ENCODE measurements at places on chromosomes 1 and 21. TPM values are rescaled to one million over a fixed set of nuclear protein-coding genes. Genes with fewer than 3 reads are reported as not detected.

DNA sequence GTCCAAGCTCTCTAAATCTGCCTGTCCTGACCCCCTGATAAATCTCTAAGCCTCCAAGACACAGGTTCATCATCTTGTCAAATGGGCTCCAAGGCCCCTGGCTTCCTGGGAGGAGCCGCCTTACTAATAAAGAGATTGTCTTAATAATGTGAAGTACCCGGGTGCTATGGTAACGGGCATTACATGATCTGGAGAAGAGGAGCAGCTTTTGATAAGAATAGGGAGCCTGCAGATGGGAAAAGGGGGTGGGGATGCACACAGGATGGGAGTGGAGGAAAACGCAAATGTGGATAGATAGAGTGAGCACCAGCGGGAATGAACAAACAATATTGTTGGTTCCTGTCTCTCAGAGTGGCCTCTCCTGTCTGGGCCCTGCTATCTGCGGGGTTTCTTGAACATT is 11.9 kb upstream of the RXRG start:
- DNase-seq: no peak

- DNase-seq: no peak
These were observed 8.1 kb downstream of the NIBAN1 start for GRCh38 chr1:184965944-184966860.

GRCh38 chr1:103937763-103938357 is 188.2 kb downstream of the AMY1C start:
- no peak for DNase-seq

GRCh38 chr1:93878501-93878888 is 511 bp downstream of the DNTTIP2 start:
- peak; percentile 12 for DNase-seq

DNA sequence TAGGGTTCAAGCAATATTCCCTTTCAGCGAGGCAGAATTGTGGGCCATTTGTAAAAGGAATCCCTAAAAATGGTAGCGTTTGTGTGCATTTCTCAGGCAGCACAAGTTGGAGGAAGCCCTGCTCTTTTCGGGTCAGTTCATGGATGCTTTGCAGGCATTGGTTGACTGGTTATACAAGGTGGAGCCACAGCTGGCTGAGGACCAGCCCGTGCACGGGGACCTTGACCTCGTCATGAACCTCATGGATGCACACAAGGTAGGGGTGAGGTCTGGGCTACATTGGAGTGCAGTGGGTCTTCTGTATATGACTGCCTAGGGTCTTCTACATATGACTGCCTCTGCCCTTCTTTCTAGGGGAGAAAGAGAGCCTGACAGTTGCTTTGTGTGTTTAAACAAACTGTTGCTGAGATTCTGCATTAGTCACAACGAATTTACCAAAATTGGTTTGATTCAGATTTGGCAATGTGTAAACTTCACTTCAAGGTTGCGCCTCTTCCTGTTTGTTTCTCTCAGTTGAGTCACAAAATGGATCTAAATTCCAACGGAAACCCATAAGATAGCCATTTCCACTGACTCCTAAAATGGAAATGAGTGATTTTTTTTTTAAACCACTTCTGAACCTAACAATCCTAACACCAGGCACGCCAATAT is 40.4 kb upstream of the BMP8A start:
- no peak for DNase-seq

- DNase-seq: no peak
These were observed 3.8 kb downstream of the NCF2 start for GRCh38 chr1:183586455-183586854.

DNA sequence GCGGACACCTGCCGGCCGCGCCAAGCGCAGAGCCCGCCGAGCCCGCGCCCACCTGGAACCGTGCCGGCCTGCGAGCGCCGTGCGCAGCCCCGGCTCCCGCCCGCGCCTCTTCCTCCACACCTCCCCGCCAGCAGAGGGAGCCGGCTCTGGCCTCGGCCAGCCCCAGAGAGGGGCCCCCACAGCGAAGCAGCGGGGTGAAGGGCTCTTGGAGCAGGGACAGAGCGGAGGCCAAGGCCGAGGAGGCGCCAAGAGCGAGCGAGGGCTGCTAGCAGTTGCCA is 50.1 kb upstream of the KRTAP19-8 start:
- no peak for DNase-seq

DNA sequence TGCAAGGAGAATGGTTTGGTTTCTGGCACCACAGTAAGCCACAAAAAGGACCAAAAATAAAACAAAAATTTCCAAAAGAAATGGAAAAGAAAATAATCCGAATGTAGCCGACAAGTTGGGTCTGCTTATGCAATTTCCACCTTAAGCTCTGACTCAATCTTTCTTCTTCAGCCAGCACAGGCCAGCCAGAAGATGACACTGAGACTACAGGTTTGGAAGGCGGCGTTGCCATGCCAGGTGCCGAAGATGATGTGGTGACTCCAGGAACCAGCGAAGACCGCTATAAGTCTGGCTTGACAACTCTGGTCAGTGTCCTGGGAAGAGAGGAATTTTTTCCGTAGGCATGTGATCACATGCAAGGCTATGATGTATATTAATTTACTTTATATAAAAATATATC is 23.4 kb downstream of the PDPN start:
- no peak for DNase-seq

DNA sequence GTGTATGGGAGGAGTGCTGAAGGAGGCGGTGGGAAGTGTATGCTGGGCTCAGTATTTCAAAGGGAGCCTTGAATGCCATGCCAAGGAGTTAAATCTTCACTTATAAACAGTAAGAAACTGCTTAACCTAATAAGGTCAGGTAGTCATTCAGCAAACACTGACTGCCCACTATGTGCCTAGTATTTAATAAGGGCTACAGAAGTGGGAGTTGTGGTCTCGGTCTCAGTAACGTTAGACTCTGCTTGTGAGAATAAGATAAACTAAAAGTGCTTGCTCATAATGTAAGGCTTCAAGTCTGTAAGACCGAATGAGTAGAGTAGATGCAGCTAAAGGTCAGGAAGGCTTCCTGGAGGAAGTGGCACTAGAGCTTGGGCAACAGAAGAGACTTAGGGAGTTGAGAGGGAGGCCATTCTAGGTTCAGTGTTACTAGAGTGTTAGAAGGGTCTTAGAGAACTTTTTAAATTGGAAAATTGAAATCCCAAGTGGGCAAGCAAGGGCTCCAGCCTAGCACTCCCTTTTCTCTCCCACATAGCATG is 6.0 kb downstream of the MARCKSL1 start:
- no peak for DNase-seq

- DNase-seq: no peak
These were observed 47.1 kb downstream of the PACC1 start for GRCh38 chr1:212367474-212368072.

GRCh38 chr1:41844255-41844654 is 74.5 kb downstream of the HIVEP3 start:
- DNase-seq: no peak

DNA sequence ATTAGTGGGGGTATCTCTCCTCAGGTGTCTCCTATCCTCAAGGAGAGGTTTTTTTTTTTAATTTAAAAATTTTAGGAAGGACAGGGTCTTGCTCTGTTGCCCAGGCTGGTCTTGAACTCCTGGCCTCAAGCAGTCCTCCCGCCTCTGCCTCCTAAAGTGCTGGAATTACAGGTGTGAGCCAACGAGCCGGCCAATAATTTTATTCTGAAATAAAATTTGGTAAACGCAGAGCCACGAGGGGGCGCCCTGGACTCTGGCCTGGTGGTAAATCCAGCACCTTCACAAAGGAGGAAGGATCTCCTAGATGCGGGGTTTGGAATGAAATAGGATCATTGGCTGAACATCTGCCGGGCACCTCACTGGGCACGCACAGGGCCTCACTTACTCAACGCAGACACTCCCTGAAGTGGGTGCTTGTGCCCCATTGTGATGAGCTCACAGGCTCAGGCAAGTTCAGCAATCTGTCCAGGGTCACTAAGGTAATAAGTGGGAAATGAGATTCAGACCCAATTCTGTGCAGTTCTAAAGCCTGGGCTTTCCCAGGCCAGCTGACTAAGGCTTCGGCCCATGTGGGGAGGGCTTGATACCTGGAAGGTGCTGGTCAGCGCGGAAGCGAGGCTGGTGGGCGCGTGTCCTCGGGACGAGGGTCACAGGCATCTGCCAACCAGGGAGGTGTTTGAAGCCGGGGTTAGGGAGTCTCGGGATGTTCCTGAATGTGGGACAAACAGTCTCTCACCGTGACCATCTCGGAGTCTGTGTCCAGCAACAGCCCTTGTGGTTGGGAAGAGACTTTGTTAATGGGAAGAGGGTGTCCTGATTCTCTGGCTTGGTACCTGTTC is 32.7 kb upstream of the ETV3 start:
- no peak for DNase-seq

- no peak for DNase-seq
These were observed 107.5 kb downstream of the NEK7 start for GRCh38 chr1:198264282-198264681.

- DNase-seq: no peak
These were observed 4.7 kb upstream of the PTPRF start for GRCh38 chr1:43526002-43526401.

GRCh38 chr1:206435445-206435844 is 34.8 kb upstream of the IKBKE start:
- no peak for DNase-seq

DNA sequence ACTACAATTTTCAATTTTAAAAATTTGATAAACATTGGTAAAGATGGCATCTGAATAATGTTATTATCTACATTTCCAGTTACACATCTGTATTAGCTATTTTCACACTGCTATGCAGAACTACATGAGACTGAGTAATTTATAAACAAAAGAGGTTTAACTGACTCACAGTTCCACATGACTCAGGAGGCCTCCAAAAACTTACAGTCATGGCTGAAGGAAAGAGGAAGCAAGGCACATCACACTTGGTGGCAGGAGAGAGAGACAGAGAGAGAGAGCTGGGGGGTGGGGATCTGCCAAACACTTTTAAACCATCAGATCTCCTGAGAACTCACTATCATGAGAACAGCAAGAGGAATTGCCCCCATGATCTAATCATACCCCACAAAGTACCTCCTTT is 850.0 kb downstream of the LTN1 start:
- DNase-seq: peak; percentile 32

DNA sequence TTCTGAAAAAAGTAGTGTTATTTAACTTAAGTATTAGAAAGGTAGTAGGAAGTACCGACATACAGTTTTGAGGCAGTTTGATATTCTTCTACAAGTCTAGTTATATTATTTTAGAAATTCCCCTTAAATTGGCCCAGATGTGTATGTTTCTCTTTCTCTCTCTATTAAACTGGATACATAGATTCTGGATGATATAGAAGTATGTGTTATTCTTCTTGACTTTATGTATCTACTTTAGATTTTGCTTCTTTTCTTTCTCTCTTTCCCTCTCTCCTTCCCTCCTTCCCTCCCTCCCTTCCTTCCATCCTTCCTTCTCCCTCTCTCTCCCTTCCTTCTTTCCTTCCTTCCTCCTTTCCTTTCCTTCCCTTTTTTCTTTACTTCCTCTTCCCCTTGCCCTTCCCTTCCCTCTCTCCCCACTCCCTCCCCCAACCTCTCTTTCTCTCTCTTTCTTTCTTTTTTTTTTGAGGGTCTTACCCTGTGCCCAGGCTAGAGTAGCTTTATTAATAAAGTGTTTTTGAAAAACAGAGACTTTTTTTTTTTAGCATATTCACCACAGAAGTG is 124.3 kb downstream of the OSBPL9 start:
- no peak for DNase-seq

DNA sequence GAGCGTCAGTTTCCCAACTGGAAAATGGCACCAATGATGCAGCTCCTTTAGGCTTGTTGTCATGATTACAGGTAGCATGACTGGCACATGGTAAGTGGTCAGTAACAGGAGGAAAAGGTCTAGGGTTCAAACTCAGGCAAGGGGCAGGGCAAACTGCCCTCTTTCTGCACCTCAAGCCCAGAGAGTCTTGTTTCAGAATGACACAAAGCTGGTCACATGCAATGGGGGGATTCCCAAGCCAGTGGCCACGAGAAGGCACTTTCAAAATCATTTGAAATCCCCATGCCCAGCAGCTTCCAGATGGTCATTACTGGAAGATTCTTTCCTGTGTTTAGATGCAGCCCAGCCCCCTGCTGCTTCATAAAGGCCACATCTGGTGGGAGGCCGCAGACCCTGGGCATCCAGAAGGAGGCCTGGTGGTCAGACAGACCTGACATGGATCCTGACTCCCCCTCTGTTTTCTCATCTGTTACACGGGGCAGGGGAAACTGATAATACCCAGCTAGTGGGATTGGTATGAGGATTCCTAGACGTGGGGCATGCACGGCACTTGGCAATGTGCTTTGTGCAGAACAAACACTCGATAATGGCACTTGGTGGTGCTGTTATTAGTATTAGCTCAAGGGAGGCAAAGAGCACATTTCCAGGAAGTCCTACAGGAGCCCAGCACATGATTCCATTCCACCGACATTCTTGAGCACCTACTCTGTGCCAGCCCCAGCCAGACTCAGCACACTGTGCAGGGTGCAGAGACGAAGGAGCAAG is 6.9 kb upstream of the PLA2G2D start:
- no peak for DNase-seq

- DNase-seq: no peak
These were observed 191.0 kb upstream of the VAMP3 start for GRCh38 chr1:7579831-7580804.

DNA sequence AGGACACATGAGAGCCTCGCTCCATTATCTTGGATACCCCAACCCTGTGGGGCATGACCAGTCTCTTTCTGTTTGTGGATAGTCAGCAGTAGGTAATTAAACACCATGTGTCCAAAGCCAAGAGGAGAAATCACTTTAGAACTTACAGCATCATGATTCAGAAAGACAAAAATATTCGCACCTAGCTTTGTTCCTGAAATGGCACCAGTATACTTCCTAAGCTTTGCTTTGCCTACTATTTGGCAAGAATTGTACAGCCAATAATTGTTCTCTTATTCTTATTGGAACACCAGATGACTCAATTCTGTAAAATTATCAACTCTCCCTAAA is 24.2 kb downstream of the TNFRSF9 start:
- no peak for DNase-seq

The DCDC2B gene
- not detected for total RNA-seq

The POU2F1 gene
- 9.8 TPM for total RNA-seq

The MNDA gene
- not detected for total RNA-seq

The CACNA1S gene
- total RNA-seq: not detected

The LCE2C gene
- not detected for total RNA-seq

The ATP1A4 gene
- total RNA-seq: not detected

The PPP2R5A gene
- total RNA-seq: 24.0 TPM

The ANKRD34A gene
- not detected for total RNA-seq

The TRIM63 gene
- total RNA-seq: 0.14 TPM

The SLC6A17 gene
- total RNA-seq: 0.75 TPM

The CHI3L2 gene
- total RNA-seq: 7.5 TPM

The OR2G6 gene
- total RNA-seq: not detected

The ZNF593OS gene
- total RNA-seq: not detected

The PDPN gene
- total RNA-seq: 12.2 TPM

The CREG1 gene
- total RNA-seq: 57.3 TPM

The F13B gene
- total RNA-seq: not detected
